ENCODE measurements at places on chromosomes 6 and 20.
A peak's percentile ranks its signal among the peaks of the same experiment; 100 is the strongest.

DNA sequence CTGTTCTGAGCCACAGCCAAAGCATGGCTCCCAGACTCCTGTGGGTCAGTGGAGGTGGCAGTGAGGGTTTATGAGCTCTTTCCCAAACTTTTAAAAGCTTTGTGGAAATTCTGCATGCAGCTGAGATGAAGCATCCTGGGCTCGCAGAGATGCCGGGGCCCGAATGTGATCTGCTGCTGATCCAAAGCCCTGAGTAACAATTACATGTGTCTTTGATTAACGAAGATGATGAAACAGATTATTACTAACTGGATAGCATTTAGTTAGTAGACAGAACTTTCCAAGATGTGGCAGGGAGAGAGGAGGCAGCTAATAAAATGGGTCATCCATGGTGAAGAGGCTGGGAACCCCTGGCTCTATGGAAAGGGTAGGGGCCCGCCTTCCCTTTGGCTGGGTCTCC, 43.9 kb upstream of the MDFI start:
- DNase-seq = no peak

DNA sequence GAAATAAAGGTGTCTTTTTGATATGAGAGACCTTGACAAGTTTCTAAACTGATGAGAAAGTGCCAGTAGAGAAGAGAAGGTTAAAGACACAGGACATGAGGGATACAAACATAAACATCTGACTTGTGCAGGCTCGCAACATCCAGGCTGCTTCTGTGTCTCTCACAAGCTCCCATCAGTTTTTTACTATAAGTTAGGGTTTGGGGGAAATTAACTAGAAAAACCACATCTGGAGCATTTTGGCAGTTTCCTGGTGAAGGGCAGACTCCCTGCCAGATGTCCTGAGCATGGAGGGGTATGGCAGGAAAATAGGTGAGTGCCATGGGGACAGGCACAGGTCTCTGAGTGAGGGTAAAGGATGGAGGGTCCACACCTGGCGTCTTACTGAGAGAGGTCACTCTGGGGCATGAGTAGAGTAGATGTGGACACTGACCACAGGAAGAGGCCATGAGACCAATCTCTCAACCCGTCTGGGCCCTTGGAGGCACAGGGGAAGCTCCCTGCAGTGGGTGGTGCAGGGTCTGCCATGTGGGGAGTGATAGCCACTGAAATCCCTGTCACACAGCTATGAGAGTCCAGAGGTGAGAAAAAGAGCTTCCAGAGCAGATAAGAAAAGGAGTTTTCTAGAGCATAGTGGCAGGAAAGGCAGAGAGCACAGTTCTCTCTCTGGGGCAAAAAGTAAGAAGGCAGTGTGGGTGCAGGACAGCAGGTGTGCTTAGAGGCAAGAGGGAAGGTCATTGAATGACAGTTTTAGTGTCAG, 193.3 kb upstream of the SYNDIG1 start:
- DNase-seq = no peak

DNA sequence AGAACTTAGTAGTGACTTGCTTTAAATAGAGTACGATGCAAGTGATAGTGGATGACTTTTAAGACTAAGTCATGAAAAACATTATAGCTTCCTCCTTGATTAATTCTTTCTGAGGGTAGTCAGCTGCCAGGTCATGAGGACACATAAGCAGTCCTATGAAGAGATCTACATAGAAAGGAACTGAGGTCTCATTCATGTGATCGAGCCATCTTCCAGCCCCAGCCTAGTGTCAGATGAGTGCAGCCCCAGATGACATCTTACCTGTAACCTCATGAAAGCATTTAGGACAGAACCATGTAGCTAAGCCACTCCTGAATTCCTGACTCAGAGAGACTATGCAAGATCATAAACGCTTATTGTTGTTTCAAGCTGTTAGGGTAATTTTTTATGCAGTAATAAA, 67.7 kb downstream of the AK9 start:
- DNase-seq = no peak

GRCh38 chr6:111430605-111431376, 52.2 kb downstream of the REV3L start:
- peak; percentile 69 for DNase-seq

GRCh38 chr6:6931071-6932025, 176.4 kb upstream of the RREB1 start:
- DNase-seq = no peak

DNA sequence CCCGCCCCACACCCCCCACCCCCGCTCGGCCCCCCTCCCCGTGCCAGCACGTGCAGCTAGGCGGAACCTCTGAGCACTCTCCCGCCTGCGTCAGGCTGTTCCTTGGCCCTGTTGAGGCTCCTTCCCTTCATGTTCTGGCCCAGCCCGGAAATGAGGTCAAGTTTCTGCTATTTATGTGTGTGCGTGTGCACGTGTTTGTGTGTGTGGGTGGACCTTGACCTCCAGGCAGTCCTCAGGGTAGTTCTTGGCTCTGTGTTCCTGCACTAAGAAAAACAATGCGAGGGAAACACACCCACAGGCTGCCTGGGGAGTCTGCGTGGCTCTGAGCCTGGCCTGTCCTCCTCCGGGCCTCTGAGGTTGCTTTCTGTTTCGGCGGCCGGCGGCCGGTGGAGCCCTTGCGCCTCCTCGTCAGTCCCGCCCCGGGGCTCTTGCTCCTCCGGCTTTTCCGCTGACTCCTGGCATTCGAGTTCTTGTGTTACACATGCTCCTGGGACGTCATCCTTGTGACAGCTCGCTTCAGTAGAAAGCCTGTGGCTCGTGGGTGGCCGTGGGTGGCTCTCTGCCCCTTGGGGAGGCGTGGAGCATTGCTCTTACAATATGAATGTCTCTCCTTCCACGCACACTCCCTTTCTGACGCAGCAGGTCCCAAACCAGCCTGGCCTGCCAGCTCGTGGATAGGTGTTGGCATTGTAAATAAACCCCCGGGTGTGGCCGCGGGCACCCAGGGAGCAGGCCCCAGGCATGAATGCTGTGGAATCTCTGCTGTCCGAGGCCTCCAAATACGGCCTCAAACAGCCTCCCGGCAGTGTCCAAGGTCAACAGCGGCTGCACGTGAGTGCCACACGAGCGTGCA, 10.0 kb downstream of the SLCO4A1 start:
- DNase-seq = peak; percentile 98

DNA sequence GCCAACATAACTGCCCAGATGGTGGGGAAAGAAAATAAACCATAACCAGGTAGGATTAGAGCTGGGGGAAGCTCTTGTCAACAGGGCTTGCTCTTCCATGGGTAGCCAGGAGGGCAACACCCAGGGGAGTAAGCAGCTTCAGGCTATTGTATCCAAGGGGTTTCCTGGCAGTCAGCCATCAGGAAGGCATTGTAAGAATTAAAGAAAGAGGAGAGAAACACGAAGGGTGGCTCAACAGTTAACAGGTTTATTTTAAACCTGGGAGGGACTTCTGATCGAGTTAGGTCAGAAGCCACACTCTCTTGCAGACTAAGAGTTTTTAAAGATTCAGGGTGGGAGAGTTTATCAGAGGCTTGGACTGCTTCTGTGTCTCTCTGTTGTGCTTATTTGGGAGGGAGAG, 114.2 kb downstream of the QRSL1 start:
- DNase-seq = no peak

GRCh38 chr20:31687777-31688176, 34.9 kb downstream of the BCL2L1 start:
- DNase-seq = no peak

DNA sequence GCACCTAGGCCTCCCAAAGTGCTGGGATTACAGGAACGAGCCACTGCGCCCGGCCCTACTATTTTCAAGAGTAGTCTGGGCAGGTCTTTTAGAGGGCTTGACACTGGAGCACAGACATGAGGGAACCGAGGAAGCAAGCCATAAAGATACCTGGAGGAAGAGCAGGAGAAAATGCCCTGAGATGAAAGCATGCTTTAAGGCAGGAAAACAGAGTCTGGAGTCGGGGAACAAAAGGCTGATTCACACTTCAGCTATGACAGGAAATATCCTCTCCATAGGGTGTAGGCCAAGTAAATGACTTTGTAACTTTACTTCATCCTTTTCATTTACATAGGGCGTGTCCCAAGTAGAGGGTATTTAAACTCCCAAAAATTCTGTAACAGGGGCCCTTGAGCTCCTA, 4.3 kb upstream of the SERINC3 start:
- peak; percentile 49 for DNase-seq

GRCh38 chr20:10497791-10498190, 62.7 kb downstream of the SLX4IP start:
- no peak for DNase-seq

DNA sequence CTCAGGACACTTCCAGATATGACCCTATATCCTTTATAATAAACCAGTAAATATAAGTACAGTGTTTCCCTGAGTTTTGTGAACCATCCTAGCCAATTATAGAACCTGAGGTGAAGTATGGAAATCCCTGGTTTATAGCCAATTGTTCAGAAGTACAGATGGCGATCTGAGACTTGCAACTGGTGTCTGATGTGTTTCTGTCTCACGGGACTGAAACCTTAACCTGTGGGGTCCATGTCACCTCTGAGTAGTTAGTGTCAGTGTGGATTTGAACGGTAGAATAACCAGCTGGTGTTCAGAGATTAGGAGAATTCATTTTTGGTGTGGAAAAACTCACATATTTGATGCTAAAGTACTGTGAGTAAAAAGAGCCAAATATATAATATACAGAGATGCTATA, 606.6 kb downstream of the MAFB start:
- DNase-seq = no peak

Data from sigmoid colon (tissue), 7 donors.